CD4-positive, alpha-beta T cell treated with Interleukin-2 at 100 ng/mL for 4 hours (primary cell): ENCODE measurements at places on chromosomes 1 and 21.

- no peak for DNase-seq
Measured at GRCh38 chr1:215569986-215570824, 3.1 kb downstream of the KCTD3 start.

DNA sequence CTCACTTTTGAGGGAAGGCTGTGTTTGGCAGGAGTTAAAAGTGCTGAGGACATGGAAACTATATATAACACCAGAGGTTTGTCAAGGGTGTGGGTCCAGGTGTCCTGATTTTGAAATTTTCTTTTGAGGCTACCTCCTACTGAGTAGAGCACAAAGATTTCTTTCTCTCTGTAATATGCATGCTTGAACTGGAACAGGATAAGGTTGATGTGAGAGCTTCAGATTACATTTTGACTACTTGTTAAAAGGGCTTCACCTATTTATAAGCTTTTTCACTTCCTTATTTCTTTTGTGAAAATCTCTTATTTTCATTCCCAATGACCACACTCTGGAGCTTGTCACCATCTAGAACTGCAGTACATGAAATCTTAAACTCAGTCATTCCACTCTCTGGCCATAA lies 59.8 kb upstream of the PLA2G4A start:
- no peak for DNase-seq

DNA sequence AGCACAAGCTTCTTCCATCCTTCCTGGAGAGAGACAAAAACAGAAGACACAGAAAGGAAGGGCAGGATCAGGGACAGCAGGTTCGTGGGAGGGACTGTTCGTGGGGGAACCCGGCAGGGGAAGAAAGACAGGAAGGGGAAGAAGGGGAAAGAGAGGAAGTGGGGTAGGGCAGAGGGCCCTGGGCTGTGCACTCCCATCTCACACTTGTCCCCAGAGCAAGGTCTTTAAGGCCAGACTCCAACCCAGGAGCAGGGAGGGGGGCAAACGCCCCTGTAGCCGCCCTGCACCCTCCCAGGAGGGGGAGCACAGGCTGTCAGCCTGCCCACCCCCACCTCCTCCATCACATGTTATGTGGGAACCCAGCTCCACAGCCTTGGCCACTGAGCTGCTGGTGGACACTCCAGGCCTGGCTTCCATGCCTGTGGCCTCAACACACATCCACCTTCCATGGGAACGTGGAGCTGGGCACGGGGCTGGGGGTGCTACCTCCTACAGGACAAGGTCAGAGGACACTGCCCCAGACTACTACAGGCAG lies 9.3 kb downstream of the SLC19A1 start:
- DNase-seq: no peak

DNA sequence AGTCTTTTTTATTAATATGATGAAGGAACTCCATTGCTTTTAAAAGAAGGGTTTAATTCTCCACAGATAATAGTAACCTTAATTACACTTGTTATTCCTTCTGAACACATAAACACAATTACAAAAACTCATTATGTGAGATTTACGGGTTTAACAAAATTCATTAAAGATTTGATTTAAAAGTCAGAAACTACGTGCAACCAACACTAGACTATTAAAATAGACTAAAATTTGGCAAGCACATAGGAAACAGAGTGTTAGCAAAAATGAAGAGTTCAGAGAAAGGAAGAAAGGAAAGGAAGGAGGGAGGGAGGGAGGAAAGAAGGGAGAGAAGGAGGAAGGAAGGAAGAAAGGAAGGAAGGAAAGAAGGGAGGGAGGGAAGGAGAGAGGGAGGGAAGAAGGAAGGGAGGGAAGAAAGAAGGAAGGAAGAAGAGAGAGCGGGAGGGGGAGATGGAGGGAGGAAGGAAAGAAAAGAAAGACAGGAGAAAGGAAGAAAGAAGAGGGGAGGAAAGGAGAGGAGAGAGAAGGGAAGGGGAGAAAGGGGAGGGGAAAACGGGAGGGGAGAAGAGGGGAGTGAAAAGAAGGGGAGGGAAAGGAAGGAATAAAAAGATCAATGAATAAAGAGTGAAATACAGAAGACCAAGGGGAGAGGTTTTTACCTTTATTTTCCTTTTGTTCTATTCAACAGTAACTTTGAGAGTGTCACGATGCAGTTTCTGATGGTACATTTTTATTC lies 123.4 kb upstream of the LYPLAL1 start:
- DNase-seq: no peak

GRCh38 chr1:151024540-151025146 lies 11.7 kb upstream of the BNIPL start:
- peak; percentile 91 for DNase-seq

DNA sequence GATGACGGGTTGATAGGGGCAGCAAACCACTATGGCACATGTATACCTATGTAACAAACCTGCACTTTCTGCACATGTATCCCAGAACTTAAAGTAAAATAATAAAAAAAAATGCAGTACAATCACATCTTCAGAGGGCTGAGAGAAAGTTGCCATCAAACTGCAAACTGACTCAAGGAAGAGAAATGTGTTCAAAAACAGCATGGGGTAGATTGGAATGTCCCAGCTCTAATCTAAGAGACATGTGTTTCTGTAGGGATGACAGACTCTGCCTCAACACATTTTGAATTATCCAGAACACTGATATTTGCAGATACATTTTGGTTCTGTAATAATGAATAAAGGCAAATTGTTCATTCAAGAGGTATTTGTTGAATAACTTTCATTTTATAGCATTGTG lies 171.2 kb upstream of the RUNX1 start:
- no peak for DNase-seq

DNA sequence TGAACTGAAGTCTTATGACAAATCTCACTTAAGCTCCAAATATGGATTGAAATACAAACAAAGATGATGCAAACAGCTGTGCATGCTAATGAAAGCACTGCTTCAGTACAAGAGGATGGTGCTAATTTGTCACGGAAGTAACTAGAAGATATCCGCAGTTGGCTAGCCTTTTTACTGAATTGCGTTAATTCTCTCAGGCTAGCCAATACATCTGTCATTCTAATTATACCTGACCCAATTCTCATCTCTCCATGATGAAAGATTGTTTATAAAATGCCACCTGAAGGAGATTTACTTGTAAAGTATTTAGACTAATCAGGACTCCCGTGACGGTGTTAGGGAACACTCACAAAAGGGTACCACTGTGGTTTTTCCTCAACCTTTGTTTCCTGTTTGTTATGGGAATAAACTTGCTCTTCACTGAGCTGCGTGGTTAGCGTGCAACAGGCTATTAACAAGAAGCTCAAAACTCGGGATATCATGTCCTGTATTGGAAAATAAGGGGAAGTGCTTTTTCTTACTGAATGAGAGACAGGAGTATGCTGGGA lies 162.5 kb downstream of the APP start:
- no peak for DNase-seq

- no peak for DNase-seq
Measured at GRCh38 chr1:169326261-169326955, 41.2 kb downstream of the NME7 start.

DNA sequence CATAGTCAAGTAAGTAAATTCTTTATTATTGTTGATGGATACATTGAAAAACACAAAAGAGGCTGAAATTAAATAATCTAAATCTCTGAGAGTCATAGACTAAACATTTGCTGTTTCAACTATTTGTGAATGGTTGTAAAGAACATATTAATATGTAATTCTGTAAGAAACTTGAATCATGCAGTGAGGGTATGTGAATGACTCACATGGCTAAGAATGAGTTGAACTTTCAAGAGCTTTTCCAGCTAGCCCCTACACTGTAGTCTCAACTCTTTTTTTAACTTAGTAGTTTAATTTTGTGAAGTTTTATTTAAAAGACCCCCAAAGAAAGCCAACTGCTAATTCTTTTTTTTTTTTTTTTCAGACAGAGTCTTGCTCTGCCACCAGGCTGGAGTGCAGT lies 588.1 kb downstream of the DPYD start:
- no peak for DNase-seq
